NCI-H510A treated with DMSO at 0.1 percent for 48 hours (cell line): ENCODE measurements at places on chromosomes 12 and 14.

GRCh38 chr12:58877243-58877743 lies 43.0 kb downstream of the LRIG3 start:
- DNase-seq, result peak; percentile 65

DNA sequence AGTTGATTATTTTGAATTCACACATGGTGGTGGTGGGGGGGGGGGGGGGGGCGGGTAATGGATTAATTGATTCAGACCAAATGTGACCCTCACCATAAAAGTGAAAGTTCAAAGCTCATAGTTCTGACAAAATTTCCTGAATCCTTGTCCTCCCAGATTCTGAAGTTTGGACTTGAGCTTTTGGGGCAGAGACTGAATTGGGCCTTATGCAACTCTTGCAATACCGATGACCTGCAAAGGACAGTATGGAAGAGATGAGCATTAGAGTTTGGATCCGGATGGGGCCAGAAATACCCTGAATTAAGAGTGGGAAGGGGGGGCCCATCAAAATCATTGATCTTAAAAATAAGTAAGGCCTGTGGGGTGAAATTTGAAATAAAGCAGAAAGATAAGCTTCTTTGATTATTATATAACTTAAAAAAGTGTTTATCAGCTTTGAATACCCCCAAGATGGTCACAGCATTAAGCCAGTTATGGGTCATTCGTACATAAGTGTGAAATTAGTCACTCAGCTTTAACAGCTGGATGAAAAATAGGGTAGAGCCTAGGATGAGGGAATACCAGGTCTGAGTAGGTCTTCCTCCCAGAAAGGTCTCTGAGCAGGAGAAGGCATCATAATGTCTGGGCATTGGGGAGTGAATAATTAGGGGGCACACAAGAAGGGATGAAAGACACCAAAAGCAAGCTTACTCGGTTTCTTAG lies 2.1 kb upstream of the PYGL start:
- no peak for DNase-seq

DNA sequence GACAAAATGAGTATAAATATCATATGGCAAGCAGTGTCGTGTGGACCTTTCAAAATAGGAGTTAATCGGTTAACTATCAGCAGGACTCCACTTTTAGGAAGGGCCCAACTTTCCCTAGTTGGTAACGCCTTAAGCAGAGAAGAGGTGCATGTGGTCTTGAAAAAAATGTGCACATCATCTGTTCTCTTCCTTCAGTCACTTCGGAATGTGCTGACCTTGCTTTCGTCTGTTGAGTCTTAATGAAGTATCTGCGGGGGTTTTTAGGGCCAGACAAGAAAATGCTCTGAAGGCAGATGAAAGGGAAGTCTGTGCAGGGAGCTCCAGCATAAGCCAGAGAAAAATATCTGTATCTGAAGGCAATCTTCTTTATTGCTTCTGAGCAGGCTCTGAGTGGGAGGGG lies 185.2 kb downstream of the AEBP2 start:
- DNase-seq, result no peak

DNA sequence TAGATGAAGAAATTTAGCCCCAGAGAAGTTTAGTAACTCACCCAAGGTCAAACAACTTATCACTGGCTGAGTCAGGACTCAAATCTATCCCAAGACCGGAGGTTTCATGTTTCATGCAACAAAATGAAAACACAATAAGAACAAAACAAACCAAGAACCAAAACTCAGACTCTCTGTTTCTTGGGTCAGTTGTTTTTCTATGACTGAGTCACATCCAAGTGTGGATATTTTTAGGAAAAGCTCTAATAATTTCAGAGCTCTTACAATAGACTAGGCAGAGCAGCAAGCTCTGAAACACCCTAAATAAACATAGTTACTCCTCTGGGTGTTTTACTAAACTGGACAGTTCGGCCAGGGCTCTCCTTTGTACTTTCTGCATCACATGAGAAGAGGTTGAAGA lies 87.6 kb upstream of the PRB2 start:
- DNase-seq, result no peak

DNA sequence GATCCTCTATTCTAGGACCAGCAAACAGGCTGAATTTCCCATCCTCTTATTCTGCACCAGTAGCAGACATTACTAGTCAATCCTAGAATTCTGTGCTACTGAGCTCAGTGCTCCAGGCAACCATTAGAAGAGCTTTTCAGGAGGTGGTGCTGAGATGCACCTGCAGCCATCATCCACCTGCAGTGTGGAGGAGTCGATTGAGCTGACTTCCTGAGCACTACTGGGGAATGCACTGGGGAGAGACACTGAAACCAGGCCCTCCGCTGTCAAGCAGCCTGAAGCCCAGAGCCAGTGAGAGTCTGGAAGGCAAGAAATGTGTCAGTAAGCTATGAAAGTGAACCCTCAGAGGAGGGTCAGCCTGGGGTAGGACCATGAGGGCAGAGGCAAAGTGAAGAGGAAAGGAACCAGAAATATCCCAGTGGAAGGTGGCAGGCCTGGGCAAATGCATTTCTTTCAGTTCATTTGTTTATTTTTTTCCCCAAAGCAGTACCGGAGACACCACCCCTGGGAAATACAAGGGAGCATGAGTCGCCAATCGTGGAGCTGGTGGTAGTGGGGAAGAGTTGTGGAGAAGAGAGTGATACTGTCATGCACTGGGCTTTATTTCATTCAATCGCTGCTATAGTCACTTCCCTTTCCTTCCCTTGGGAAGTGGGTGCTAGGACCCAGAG lies 23.0 kb upstream of the SERPINA4 start:
- no peak for DNase-seq

- no peak for DNase-seq
These were observed 10.1 kb upstream of the CEBPE start for GRCh38 chr14:23128969-23129758.

DNA sequence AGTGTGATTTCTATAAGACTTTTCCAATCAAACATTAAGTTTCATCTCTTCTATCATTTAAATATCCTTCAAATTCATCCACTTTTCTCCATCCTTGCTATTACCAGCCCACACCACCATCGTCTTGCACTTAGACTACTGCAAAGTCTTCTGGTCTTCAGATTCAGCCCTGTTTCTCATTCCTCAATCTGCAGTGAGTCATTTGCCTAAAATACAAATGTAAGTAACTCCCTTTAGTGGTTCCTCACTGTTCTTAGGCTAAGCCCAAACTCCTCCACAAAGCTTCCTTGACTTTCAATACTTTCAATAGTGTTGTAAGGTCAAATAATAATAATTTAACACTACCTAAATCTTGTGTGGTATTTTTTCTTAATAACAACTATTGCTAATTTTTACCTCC lies 83.3 kb downstream of the PLEKHG7 start:
- DNase-seq, result no peak

GRCh38 chr12:93302331-93303229 lies 75.1 kb upstream of the NUDT4 start:
- no peak for DNase-seq

DNA sequence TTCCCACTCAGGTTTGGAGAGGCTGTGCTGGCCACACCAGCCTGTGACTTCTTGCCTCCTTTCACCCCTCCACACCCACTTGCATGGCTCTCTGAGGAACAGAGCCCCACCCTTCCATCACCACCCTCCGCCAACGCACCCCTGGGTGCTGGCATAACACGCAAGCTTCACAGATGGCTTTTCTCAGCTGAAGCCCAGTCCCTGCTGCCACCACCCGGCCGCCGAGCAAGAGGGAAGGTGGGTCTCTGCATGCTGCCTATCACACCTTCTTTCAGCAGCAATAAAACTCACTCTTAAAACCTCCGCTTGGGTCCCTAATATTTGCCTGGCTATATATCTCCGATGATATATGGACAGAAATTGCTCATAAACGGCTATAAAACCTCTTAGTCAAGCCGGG lies 41.6 kb downstream of the SMUG1 start:
- no peak for DNase-seq

DNA sequence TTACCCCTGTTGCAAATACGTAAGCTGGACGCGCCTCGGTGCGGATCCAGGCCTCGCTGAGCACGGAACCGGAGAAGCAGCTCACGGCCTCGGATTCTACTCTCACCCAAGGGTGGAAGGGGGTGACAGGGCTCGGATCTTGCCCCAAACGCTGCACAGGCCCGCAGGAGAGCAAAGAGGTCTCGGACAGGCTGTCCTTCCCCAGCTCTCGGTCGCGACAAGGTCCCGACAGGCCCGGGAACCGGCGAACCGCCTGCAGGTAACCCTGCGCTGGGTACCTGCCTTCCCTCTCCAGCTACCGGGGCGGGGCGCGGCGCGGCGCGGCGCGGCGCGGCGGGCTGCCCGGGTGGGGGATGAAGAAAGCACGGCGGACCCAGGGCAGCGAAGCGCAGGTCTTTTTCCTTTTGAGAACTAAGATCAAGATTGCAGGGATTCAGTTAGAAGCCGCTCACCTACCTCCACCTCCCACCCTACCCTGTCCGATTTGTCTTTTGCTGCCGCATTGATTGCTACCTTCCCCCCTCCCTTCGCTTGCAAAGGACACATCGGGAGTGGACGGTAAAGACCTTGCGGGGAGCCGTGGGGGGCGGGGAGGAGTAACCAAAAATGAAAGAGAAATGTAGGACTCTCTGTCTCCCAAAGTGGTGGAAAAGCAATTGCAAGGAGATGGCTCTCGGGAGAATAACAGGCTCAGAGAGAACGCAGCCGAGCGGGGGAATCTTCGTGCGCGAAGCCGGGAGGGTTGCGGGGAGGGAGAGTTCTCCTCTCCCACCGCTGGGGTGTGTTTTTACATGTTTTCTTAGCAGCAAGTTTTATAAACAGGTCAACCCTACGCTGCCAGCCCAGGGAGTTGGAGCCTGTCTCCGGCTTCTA lies 8.4 kb upstream of the TBX3 start:
- no peak for DNase-seq

GRCh38 chr14:61106959-61107641 lies 126.1 kb downstream of the SLC38A6 start:
- DNase-seq, result no peak

GRCh38 chr14:67984274-67984673 lies 164.7 kb downstream of the RAD51B start:
- no peak for DNase-seq

- DNase-seq, result no peak
These were observed 73.6 kb upstream of the RASSF8 start for GRCh38 chr12:25884920-25885234.

DNA sequence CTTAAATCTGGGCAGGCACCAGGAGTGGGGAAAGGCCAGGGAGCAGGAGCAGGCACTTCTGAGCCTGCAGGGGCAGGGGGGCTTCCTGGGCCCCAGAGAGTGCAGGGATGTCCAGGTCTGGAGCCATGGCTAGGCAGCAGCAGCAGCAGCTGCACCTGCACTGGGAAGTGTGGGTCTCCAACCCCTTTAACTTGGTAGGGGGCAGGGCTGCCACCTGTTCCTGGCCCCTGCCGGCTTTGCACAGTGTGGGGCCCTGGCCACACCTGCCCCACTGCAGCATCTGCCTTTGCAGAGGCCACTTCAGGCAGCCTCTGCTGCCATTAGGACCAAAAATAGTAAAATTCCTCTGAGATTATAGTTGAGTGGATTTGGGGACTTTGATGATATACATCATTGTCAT lies 138.5 kb downstream of the SLC16A7 start:
- peak; percentile 24 for DNase-seq

- DNase-seq, result no peak
These were observed 870 bp upstream of the TBPL2 start for GRCh38 chr14:55441286-55441685.

GRCh38 chr12:70876952-70877351 lies 43.6 kb downstream of the PTPRR start:
- no peak for DNase-seq

- no peak for DNase-seq
These were observed 351.3 kb downstream of the ZFP36L1 start for GRCh38 chr14:68441542-68441941.

DNA sequence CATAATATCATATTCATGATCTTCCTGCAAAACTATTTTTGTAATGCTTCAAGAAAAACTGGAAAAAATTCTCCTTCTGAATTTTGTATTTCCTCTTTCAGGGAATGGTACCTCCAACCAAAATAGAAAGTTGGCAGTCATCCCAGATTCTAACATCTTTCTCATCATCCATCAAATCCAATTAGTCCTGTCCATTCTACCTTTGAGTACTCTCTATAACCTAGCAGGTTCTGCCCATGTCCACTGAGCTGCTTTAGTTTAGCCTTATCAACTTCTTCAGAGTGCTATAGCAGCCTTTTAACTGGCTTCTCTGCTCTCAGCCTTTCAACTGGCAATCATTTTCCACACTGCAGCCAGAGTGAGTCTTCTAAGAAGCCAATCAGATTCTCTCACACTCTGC lies 236.2 kb downstream of the AKAP6 start:
- DNase-seq, result peak; percentile 15

- DNase-seq, result no peak
These were observed 34.1 kb downstream of the NDUFA12 start for GRCh38 chr12:94969424-94969823.

- DNase-seq, result no peak
These were observed 375.1 kb downstream of the GRIN2B start for GRCh38 chr12:13606290-13606689.

- no peak for DNase-seq
These were observed 10.6 kb upstream of the TNFRSF1A start for GRCh38 chr12:6352193-6353173.

- no peak for DNase-seq
These were observed 18.2 kb upstream of the RD3L start for GRCh38 chr14:103960457-103961055.

DNA sequence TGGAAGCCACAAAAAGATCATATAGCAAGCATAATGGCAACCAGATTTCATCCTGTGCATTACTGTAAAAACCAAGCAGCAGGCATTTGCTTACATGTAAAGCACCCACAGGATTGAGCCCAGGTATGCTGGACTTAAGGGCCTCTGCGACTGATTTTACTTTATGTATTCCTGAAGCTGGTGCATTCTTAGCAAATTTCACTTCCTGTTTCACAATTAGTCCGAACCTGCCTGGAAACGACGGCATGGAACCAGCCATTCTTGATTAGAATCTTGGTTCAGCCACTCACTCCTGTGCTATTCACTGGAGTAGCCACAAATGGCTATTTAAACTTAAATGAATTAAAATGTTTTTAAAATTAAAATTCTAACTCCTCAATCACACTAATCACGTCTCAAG lies 239.2 kb downstream of the NUAK1 start:
- DNase-seq, result no peak

GRCh38 chr12:58148405-58148804 lies 207.0 kb downstream of the ATP23 start:
- no peak for DNase-seq

DNA sequence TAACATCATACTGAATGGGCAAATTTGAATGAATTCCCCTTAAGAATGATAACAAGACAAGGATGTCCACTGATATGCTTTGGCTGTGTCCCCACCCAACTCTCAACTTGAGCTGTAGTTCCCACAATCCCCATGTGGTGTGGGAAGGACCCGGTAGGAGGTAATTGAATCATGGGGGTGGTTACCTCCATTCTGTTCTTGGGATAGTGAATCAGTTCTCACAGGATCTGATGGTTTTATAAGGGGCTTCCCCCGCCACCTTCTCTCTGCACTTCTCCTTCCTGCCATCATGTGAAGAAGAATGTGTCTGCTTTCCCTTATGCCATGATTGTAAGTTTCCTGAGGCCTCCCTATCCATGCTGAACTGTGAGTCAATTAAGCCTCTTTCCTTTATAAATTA lies 29.3 kb downstream of the MED6 start:
- DNase-seq, result no peak

GRCh38 chr12:64099397-64099796 lies 122.7 kb downstream of the KICS2 start:
- DNase-seq, result no peak
